Breast epithelium (tissue), 4 donors: ENCODE measurements at places on chromosomes 16 and 17. TPM values are rescaled to one million over a fixed set of nuclear protein-coding genes. Genes with fewer than 3 reads are reported as not detected.

DNA sequence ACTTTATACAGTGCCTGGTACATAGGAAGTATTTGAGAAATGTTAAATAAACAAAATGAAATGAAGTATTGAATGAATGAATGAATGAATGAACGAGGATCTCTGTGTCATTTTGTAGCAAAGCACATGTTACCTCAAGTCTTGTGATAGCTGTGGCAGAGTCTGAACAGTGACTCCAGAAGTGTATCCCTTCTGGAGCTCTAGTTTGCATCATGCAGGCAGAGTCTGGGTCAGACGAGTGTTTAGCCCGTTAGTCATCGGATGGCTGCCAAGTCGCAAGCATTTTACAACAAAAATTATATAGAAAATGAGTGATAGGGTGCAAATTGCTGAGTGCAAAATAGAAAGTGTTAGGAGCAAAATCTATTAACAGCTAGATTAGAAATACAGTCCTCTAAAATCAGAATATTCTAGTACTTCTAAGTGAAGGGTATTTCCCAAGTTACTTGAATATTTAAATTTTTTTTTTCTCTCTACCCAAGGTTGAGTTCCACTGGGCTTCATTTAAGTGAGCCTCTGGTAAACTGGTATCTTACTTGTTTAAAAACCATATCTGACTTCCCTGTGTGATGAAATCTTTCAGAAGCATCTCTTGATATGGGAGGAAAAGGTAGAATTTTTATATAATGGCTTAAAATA lies 113.3 kb downstream of the FTO start:
- no peak for DNase-seq

DNA sequence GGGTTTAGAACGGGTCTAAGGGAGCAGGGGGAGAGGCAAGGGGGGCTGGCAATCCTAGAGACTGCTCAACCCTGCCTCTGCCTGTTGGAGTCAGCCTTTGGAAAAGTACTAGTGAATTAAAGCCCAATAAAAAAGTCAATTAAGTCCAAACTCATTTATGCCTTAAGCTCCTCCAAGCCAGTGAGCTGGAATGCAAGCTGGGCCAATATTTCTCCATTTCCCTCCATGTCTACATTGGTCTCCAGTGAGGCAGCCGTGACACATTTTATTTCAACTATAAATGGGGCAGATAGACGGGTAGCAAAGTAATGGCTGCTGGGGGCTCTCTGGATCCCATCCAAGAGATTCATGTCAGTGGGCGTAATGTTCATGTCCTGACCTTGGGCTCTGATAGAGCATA lies 144.0 kb downstream of the SPACA3 start:
- no peak for DNase-seq

DNA sequence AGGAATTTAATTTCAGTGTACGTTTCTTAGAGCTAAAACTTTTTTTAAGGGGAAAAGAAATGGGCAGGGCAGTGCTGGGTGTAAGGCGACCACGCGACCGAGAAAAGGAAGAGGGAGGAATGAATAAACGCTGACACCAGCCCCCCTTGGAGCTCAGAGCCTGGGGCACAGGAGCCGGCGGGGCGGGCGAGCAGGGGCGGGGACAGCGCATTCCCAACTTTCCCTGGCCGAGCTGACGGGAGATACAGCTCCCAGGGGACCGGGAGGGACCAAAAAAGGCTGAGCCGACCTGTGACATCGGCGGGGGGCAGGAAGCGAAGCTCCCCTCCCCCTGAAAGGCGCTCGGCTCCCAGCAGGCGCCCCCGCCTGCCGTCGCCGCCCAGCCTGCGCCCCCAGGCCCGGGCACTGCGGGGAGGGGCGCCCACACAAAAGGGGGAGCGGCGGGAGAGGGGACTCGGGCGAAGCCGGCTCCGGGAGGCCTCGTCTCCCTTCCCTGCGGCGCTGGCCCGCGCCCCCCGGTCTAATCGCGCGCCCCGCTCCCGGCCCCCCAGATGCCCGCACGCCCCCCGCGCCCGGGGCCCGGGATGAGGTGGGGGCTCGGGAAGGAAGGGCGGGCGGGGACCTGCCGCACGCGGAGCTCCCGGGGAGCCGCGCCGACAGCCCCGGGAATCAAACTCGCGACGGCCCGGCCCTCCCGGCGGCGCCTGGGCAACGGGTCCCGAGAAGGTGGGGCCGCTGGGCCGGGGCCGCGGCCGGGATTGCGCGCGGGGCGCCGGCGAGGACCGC lies 622 bp downstream of the CUEDC1 start:
- DNase-seq: no peak

The DOC2A gene
- total RNA-seq: 2.3 TPM

- DNase-seq: no peak
These were observed at the start of gene DUS1L for GRCh38 chr17:82065638-82066303. Gene DUS1L, minus strand, starts transcription at chr17:82065804. Its CDS starts 745 bp downstream, at chr17:82065059.
